ENCODE measurements at places on chromosomes 4 and X.

DNA sequence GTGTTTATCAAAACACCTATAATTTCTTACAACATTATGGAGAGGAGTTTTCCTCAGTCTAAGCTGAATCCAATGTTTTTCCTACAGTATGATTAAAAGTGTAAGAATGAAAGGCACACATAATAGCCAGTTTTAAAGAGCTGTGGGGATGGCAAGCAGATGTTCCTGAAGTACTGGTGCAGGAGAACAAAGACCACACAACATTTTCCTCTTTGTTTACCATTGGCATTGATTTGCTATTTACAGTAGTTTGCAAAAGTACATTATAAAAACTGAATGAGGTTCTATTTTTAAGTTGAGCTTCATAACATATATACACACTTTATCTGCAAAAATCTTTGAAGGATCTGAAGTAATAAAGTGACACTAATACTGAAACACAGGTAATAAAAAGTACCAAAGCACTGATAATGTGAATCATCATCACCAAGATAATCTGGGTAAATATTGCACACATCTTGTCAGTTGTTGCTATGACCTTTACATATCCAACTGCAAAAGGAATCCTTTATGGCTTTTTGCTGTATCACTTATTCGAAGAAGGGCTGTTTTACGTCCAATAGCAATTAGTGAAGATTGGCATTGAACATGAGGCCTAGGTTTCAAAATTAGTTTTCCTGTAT is 22.5 kb downstream of the TCEAL1 start:
- no peak for DNase-seq

DNA sequence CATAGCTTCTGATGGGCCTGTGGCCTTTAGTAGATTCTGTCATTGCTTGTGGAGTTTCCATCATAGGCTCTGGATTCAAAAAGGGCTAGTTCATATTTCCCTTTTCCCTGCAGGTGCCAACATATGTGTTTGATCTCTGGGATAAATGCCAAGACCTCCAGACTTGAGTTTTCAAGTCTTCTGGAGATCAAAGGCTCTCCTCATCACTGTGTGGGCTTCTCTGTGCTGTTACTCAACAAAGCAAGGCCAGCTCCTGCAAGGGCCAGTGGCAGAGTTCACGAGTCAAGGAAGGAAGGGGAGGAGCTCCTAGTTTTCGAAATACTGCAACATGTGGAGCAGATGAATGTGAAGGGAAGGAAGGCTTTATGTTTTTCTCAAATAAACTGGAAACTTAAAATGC is 62.7 kb upstream of the SCML1 start:
- DNase-seq, result no peak

DNA sequence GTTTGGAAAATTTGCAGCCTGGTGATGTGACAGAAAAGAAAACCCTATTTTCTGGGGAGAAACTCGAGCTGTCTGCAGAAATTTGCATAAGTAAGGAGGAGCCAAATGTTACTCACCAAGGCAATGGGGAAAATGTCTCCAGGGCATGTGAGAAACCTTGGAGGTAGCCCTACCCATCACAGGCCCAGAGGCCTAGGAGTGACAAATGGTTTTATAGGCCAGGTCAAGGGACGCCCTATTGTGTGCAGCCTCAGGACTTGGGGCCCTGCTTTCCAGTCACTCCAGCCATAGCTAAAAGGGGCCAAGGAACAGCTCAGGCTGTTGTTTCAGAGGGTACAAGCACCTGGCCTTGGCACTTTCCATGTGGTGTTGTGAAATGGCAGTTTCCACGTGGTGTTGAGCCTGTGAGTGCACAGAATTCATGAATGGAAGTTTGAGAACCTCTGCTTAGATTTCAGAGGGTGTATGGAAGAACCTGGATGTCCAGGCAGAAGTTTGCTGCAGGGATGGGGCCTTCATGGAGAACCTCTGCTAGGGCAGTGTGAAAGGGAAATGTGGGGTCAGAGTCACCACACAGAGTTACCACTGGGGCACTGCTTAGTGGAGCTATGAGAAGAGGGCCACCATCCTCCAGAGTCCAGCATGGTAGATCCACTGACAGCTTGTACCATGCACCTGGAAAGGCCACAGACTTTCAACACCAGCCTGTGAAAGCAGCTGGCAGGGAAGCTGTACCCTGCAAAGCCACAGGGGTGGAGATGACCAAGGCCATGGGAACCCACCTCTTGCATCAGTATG is 637.6 kb upstream of the EPHA5 start:
- no peak for DNase-seq

DNA sequence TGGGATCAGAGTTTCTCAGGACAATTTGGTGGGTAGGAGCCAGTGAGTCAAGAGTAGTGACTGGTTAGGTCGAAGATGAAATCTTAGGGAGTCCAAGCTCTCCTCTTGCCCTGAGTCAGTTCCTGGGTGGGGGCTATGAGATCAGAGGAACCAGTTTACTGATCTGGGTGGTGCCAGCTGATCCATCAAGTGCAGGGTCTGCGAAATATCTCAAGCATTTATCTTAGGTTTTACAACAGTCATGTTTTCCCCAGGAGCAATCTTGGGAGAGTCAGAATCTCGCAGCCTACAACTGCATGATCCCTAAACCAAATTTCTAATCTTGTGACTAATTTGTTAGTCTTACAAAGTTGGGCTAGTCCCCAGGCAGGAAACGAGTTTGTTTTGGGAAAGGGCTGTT is 1833.2 kb upstream of the PCDH7 start:
- DNase-seq, result no peak
